Germinal center (tissue), 1 donor: ENCODE measurements at places on chromosomes 2 and 18.

DNA sequence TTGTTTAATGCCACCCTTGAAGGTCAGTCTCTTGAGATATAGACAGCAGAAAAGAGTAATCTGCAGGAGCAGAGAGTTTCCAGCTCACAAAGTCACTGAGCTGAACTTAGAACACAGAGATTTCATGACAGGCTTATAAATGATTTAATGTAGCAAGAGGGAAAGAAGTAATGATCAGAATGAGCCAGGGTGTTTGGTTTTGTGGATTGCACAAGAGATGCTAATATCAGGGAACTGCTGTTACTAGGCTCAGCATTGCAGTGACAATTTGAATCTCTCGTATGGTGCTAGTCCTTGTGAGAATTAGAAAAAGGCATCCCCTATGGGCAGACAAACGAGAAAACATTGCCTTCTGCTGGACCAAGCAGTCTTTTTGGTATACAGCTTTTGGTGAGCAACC, 61.7 kb upstream of the ITGB6 start:
- DNase-seq = no peak

- no peak for DNase-seq
Observed at GRCh38 chr2:113857464-113857863, 32.4 kb upstream of the ACTR3 start.

DNA sequence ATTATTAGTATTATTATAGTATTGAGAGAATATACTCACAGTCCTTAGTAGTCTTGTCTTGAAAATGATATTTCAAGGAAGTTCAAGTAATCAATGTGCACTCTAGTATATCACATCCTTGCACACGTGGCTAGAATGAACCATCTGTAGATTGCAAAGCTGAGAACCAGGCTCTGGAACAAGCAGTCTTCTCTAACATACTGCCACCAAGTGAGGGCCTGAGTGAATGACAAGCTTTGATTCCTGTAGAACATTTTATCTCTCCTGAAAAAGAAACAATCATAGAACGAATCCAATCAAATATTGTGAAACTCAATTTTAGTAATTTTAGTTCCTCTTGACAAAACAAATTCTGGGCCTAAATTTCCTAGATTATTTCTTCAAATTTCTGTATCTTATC, 55.3 kb upstream of the SULT1C3 start:
- no peak for DNase-seq

DNA sequence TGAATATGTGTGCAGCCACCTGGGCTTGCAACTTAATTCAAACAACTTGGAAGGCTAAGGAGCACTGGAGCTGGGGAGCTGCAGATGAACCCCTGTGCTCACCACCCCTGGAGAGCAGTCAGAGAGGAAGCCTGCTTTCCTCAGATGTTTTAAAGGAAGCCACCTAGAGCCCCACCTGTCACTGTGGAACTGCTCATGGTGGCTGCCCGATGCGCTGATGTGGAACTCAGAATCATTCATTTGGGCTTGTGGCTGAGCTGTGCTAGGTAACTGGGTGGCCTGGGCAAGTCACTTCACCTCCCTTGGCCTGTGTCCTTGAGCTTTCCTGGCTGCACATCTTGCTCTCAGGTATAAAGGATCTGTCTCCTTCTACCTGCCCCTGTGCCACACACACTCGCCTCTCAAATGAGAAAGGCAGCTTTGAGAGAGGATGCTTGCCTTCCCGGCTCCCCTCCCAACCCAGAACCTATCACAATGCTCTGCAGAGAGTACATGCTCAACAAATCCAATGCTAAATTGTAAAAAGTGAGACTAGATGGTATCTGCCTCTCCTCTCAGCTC, 41.3 kb downstream of the BCL11A start:
- DNase-seq = peak; percentile 55

- DNase-seq = no peak
Observed at GRCh38 chr2:74003494-74004211, 18.9 kb downstream of the TET3 start.

GRCh38 chr2:101524806-101525430, 50.0 kb upstream of the RFX8 start:
- DNase-seq = no peak

DNA sequence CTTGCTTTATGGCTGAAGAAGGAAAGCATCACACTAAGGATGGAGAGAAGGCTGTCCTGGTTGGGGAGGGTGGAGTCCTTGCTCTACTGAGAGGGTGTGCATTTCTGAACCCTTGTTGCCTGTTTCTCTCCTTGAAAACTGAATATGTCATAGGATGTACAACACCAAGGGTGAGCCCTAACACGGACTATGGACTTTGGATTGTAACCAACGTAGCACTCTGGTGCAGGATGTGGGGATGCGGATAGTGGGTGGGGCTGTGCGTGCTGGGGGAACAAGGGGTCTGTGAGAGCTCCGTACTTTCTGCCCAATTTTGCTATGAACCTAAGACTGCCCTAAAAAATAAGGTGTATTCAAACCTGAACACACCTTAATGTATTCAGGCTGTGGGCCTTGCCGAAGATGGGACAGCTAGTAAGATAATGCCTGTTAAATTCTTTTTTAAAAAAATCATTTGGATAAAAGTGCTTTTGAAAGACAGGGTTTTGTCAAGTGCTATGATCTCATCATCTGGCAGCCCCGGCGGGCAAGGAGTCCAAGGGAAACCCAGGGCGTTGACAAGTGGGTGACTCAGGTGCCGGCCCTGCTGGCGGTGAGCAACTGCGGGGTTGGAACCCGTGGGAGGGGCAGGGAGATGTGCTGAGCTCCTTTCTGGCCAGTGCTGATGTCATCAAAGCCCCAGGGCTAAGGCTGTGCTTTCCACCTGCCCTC, 54.0 kb downstream of the GATA6 start:
- no peak for DNase-seq

GRCh38 chr2:49069829-49070228, 84.5 kb downstream of the FSHR start:
- DNase-seq = no peak

DNA sequence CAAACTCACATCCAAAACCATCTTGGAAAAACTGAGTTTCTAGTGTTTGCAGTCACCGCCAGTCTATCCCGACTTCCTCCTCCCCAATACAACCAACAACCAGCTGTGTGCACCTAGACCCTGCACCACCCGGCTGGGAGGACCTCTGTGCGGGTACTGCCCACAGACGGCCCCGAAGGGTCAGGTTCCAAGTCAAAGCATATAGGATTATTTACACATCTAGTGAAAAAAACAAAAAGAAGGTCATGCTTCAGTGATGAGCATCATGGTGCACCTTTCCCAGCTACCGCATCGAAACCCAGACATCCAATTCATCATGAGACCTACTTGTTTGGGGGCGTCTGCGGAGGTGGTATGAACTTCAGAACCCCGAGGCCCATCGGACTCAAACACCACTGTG, 124.8 kb downstream of the ZNF516 start:
- DNase-seq = no peak

GRCh38 chr2:68086166-68086565, 23.4 kb upstream of the C1D start:
- DNase-seq = no peak

- DNase-seq = no peak
Observed at GRCh38 chr2:152858594-152859265, 140.3 kb downstream of the ARL6IP6 start.

DNA sequence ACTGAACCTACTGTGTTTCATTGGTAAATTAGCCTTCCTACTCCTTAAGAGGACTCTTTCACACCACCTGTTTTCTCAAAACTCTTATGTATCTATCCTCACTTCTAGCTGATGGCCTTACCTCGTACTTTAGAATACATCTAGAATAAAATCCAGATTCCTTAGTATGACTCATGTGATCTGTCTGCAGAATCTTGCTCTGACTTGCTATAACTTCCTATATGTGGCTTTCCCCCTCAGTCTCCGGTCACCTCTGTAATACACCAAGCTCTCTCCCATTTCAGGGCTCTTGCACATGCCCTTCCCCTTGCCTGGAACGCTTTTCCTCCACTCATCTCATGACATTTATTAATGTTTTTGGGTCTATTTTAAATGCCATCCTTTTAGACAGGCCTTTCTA, 95.6 kb upstream of the LHCGR start:
- no peak for DNase-seq

DNA sequence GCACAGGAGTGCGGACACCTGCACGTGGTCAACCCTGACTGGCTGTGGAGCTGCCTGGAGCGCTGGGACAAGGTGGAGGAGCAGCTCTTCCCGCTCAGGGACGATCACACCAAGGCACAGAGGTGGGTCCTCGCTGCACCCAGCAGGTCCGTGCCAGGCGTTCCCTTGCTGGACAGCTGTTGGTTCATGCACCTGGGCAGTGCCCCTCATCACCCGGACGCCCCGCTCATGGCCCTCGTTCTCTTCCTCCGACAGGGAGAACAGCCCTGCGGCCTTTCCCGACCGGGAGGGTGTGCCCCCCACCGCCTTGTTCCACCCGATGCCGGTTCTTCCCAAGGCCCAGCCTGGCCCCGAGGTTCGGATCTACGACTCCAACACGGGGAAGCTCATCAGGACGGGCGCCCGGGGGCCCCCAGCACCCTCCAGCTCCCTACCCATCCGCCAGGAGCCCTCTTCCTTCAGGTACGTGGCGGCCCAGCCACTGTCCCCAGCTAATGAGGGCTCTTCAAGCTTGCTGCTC, 38.0 kb downstream of the CTDP1 start:
- DNase-seq = no peak

DNA sequence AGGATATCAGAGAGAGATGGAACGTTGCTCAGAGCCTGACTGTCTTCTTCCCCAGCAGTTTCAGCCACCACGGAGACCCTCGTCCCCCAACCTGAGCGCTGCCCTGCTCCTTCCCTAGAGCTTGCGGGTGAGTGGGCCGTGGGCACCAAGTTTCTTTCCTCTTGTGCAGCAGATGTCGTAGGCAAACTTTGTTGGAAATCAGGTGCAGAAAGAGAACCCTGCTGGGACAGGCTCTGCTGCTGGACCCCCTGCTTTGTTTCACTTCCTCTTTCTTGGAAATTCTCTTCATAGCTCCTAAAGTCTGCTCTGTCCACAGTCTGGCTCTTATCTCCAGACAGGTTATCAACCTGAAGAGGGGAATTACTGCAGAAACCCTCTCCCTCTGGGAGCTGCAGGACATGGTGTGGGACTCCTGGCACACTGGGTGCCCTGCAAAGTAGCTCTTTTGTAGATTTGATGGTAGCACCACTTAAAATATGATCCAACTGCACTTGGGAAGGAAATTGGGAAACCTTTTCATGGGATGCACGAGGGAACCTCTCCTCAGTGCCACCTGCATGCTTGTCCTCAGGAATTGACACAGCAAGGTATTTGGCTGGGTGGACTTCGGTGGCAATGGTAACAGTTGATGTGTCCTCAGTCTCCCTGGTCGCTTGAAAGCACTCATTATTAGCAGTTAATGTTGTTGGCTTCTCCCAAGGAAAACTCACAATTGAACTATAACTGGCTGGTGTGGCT, 92.2 kb downstream of the ALPK2 start:
- peak; percentile 78 for DNase-seq

GRCh38 chr2:36172824-36173223, 182.8 kb upstream of the CRIM1 start:
- DNase-seq = no peak

- no peak for DNase-seq
Observed at GRCh38 chr18:31659576-31660177, 24.7 kb downstream of the B4GALT6 start.

DNA sequence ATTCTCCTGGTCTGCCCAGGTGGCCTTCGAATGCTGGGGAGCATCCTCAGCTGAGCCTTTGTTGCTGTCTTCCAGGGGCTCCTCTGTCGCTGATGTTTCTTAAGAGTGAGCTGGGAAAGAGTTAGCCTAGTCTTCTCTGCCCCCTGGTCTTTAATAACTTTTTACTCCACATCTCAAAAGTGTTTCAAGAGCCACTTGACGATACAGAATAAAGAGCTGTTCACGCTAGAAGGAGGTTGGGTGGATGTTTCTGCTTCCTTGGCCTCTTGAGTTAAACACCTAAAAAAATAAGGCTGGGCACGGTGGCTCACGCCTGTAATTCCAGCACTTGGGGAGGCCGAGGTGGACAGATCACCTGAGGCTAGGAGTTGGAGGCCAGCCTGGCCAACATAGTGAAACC, 2.8 kb upstream of the BUB1 start:
- no peak for DNase-seq

DNA sequence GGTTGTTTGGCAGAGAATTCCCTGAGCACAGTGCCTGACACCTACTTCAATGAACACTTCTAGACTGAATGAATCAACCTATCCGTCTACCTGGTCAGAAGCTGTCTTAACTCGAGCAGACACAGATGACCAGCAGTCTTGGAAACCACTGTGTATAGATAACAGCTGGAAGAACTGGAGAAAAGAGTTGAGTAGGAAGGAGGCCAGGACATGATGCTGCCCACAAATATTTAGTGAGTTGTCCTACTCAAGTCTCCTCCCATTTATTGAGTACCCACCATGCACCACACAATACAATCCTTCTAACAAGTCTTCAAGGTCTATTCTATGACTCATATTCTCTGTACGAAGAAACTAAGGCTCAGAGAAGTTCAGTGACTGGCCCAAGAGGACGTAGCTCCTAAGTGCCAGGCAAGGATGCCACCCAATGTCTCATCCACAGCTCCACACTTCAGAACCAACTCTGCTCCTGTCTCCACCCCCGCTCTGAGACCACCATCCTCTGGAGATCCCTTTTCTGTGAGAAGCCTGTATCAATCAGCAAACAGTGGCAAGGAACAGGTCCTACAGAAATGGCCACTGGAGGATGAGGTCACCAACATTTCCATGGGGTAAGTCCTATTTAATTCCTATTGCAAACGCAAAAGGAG, 62.2 kb downstream of the GALNT14 start:
- DNase-seq = no peak

GRCh38 chr2:150127346-150127990, 360.0 kb downstream of the RND3 start:
- no peak for DNase-seq

DNA sequence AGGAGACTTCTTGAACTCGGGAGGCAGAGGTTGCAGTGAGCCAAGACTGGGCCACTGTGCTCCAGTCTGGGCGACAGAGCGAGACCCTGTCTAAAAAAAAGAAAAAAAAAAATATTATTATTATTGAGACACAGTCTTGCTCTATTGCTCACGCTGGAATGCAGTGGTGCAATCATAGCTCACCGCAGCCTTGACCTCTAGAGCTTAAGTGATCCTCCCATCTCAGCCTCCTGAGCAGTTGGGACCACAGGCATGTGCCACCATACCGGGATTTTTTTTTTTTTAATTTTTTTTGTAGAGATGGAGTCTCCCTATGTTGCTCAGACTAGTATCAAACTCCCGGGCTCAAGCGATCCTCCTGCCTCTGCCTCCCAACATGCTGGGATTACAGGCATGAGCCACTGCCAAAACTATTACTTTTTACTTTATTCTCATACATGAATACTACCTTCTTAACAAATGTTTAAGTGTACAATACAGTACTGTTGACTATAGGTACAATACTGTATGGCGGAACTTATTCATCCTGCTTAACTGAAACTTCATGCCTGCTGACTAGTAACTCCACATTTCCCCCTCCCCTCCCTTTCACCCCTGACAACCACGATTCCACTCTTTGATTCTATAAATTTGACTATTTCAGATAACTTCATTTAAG, 15.5 kb downstream of the FBXO11 start:
- DNase-seq = no peak

- no peak for DNase-seq
Observed at GRCh38 chr18:69574401-69574800, 173.7 kb downstream of the DOK6 start.
